ENCODE measurements at places on chromosomes 1 and 21.

- no peak for DNase-seq
Measured at GRCh38 chr1:232962761-232963745, 12.6 kb downstream of the NTPCR start.

GRCh38 chr1:116559304-116559761 is 11.5 kb downstream of the CD58 start:
- DNase-seq: peak; percentile 61

DNA sequence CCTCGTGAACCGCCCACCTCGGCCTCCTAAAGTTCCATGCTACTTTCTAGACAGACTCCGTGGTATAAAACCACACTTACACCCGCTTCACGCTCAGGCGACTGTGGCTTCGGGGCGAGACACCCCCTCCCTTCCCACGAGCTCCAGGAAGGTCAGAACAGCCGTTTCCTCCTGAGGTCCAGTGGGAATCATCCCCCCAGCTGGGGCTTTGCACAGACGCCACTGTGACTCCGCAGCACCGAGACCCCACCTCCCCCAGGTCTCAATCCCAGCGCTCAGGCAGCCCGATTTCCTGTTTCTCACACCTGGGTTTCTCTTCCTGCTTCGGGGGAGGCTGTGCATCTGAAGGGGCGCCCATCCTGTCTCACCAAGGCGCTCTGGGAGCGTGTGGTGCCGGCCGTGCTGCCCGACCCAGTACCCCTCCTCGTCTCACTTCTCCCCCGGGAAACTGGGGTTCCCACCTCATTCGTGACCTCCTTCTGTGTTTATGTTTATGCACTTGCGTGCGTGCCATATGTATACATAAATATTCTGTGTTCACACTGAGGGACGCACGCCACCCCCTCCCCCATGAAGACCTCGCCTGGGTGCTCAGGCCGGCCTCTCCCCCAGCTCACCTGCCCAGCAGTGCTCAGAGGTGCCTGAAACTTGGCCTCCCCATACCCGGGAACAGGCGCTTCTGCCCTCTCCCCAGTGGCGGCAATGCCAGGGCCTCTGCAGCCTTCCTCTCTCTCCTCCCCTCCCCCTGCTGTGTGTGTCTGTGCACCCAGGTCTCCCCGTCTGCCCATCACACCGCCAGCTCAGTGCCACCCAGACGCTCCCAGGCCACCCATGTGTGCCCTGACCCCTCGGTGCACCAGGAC is 14.6 kb downstream of the SLC35E2B start:
- DNase-seq: peak; percentile 49

GRCh38 chr1:234763367-234763766 is 153.4 kb upstream of the IRF2BP2 start:
- DNase-seq: no peak

DNA sequence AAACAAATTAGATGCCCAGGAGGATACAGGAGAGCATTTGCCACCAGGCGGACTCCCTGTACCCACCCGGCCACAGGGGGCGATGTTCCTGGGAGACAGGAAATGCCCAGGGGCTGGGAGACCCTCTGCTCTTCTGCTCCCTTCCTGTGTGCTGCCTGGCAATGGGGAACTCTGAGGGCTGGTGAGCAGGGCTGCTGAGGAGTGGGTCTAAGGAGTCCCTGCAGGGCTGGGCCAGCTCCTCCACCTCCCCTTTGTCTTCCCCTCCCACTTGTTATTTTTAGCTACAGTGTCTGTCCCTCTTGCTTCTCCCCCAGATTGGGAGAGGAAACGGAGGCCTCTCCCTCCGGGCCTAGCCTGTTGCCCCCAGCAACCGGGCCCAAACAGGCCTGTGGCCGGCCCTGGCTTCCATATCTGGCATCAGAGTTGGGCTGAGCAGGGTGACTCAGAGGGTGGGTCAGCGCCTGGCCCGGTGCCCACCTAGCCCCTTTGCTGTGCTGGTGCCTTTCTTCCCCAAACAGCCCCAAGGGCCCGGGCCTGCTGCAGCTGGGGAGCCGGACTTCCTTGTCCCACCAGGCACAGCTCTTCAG is 11.6 kb downstream of the LMNA start:
- peak; percentile 87 for DNase-seq

Measured in activated CD4-positive, alpha-beta T cell treated with anti-CD3 and anti-CD28 coated beads, Interleukin-2, Interleukin-6, amounts not matched to agents 100 ng/mL and 50 ng/mL, durations not matched to agents 16 hours and 8 hours (primary cell).